Calu3 (cell line): ENCODE measurements at places on chromosomes 2 and 18.

DNA sequence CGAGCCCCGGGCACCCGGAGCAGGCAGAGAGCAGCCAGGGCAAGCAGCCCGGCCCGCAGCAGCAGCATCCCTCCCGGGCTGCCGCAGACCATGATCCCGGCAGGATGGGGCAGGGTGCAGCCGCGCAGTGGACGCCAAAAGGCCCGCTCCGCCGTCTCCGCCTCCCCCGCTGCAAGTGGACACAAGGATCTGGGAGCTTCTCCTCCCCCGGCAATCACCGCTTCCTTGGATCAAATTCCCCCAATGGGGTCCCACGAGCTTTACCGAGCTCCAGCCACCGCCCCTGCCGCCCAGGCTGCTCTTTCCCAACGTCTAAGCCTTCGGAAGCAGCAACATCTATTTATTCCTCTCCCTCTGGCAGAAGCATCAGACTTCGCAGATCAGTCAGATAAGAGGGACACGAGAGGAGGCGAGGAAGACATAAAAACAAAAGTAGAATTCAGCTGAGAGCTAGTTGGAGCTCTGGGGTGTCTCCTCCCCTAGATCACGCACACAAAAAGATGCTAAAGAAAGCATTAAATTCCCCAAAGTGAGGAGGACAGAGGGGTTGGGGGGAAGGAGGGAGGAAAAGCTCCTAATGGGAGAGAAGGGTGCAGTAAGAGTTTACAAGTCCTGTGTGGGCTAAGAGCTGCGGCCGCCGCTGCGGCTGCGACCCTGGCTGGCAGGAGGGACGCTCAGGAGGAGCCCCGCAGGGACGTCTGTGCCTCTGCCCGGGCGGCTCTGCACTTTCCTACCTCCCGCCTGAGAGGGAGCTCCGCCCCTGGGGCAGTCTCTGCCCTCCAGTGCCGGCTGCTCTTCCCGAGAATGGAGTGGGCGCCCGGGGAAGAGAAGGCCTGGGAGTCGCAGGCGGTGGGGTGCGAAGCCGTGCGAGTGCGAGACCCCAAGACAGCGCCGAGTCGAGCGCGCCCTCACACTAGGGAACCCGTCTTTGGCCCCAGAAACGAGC is at the start of gene FRZB:
Gene FRZB (minus strand): TSS at position 177 of the 946 bp plus-strand sequence. CDS start 85 bp downstream, at position 92.
- DNase-seq, result peak; percentile 54

DNA sequence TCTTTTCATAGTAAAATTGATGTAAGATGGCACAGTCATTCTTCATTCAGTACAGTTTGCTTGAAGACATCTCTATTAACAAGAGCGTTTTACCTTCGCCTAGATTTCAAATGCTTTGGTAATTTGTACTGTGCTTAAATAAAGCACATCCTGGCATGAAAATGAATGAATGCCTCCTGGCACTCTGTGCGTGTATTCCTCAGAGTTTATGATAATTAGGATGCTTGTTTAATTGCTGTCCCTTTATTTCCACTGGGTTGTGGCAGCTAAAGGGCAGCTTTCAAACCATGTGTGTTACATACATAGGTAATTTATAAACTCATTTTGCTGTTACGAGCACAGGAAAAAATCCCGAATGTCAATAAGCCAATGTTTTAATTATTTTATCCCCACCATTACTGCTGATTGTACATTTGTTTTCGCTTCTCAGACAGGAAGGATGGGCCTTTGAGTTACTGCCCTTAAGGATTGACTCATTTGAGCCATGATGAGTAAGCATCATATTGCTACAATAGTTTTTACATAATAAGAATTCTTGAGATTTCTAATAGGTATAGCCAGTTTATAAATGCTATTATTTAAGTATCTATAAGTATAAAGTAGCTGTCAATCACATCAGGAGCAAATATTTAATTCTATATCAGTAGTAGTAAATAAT is 516.5 kb downstream of the XIRP2 start:
- DNase-seq, result no peak

DNA sequence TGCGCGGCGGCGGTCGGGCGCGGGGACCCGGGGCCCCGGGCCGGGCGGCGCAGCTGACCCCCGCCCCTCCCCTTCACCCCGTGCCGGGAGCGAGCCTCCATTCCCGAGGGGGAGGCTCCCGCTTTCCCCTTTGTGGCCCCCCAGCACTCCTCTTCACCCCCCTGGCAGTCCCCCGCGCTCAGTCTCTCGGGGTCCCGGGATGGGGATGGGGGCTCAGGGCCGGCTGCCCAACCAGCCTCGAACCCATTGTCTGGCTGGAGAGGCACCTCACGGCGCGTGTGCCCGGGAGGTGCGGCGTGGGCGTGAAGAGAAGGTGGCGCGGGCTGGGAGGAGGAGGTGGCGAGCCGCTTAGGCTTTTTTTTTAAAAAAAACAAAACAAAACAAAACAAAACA is 748 bp downstream of the FMNL2 start:
- no peak for DNase-seq

DNA sequence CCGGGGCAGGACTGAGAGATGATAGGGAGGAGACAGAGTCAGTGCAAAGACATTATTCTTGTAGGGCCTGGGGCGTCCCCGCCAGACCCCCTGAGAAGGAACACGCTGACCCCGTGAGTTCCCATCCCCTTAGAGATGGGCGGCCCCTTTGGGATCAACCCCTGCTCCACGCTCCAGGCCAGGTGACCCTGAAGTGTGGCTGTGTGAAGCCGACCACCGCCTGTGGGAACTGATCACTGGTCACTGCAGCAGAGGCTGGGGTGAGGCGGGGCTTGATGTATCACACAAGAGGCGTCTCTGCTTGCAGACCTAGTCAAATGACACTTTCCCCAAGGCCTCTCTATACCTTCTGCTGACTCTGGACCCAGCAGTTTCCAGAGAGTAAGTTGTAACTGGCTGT is 157.4 kb upstream of the TWIST2 start:
- no peak for DNase-seq

- no peak for DNase-seq
Observed at GRCh38 chr2:181977661-181978350, 7.8 kb upstream of the PPP1R1C start.

GRCh38 chr18:56515522-56515921 is 122.9 kb downstream of the TXNL1 start:
- no peak for DNase-seq

- DNase-seq, result no peak
Observed at GRCh38 chr2:1731963-1732768, 12.1 kb downstream of the PXDN start.

DNA sequence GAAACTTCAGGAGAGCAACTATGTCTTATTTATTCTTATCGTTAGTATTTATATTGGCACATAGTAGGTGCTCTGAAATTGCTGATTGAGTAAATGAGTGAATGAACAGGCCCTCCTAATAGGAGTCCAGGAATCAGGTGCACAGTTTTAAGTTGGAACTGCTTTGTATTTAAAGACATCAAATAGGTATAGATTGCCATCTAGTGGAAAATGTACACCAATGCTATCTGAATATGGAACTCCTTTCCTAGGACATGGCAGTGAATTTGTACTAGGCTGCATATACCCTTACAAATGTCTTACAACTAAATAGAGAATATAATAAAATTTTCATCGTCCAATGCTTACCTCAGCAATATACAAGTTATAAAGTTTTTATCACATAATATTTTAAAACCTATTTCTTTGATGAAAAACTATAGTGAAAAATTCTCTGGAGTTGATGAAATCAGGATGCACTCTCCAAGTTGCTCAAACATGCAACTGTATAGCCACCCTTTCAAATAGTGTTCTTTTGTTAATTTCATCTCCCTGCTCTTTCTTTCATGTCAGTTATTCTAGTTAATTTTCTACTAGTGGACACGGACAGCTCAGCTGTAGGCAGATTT is 318.9 kb upstream of the SYT4 start:
- DNase-seq, result no peak

- DNase-seq, result no peak
Observed at GRCh38 chr2:15425712-15426111, 135.4 kb downstream of the NBAS start.

GRCh38 chr2:52387937-52388590 is 1356.1 kb upstream of the NRXN1 start:
- DNase-seq, result no peak

- DNase-seq, result no peak
Observed at GRCh38 chr2:46849046-46849715, 66.4 kb downstream of the MCFD2 start.

DNA sequence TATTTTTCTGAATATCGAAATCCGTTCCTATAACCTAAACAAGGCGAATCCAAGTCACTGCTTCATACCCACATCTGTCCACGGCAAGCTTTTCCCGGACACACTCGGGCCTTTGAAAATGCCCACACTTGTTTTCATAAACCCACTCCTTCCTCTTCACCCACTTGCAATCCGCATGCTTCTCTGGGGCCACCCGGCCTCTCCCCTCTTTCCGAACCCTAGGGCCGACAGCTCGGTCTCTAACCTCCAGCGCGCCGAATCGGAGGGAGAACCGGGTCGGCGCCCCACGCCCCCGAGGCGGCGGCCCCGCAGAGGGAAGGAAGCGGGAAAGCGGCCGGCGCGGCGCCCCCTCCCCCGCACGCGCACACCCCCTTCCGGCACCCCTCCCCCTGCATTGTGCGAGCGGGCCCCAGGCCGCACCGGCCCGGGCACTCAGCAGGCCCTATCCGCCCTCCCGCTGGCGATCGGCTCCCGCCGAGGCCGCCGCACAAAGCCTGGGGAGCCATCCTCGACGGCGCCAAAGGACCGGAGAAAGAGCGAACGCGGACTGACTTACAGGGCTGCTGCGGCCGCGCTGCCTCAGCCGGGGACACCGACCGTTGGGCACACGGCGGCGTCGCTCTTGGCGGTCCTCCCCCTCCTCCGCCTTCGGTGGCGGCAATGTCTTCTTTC is 467 bp downstream of the PUM2 start:
- DNase-seq, result peak; percentile 62

DNA sequence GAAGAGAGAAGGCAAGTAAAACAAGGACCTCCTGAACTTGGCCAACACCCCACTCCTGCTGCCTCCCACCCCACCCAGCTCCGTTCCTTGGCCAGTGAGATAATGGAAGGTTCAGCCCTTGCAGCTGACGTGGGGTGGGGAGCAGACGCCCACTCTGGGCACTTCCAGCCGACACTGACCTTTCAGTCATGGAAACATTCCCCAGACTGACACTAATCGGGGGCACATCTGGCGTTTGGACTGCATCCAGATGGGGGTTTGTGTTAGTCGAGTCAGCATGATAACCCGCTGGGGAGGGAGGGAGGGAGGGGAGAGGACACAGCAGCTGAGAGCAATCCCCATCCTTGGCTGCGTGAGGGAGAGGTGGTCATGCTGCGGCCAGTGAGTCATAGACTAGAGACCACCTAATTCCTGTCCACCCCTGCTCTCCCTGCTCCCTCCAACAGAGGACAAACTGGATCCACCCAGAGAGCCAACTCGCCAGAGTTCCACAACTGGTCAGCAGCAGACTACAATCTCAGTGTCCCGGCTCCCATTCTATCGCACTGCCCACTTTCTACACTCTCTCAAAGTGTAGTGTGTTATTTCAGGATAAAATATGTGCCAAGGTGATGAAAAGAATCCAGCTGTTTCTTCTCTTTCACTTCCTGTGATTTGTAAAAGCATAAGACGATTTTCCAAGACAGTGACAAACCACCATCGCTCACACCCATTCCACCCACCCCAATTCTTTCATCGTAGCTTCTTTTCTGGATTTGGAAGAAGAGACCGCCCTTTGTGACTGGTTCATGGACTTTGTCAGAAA is 115.4 kb upstream of the PKDCC start:
- no peak for DNase-seq
